Left ventricle myocardium inferior (tissue), 1 donor: ENCODE measurements at places on chromosomes 2 and 18. TPM values are rescaled to one million over a fixed set of nuclear protein-coding genes. Genes with fewer than 3 reads are reported as not detected.
A peak's percentile ranks its signal among the peaks of the same experiment; 100 is the strongest.

Gene ZBTB7C
- 2.7 TPM for total RNA-seq

DNA sequence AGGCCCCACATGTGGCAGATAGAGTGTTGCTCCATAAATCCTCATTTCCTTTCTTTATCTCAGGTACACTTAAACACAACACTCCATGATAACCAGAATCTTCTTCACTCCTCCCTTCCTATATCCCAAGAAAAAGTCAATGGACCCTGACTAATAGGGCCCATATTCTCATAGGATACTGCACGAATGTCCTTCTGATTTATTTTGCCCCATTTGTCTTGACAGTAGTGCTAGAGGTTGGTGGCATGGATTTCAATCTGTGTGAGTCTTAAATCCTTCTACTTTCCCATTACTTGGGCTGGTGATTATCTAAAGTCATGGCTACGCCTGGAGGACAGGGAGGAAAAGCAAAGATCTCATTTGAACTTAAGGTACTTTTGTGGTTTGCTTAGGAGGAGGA is 156.0 kb downstream of the ACOXL start:
- no peak overlapping the region for H3K4me3 ChIP-seq
- H3K27ac ChIP-seq = no peak overlapping the region
- H3K36me3 ChIP-seq = no peaks in the 10 kb centered on the region
- DNase-seq = no peak
- peaks cover 11% of the 10 kb centered on the region for H3K27me3 ChIP-seq

GRCh38 chr2:31997653-31998052 is 13.2 kb downstream of the MEMO1 start:
- no peak overlapping the region for H3K27ac ChIP-seq
- H3K4me1 ChIP-seq = no peaks in the 10 kb centered on the region
- DNase-seq = no peak
- H3K36me3 ChIP-seq = no peaks in the 10 kb centered on the region

GRCh38 chr2:26471766-26472706 is 5.9 kb downstream of the OTOF start:
- no peaks in the 10 kb centered on the region for H3K36me3 ChIP-seq
- no peak overlapping the region for H3K4me3 ChIP-seq
- no peak for DNase-seq

- DNase-seq = no peak
- no peak overlapping the region for H3K27ac ChIP-seq
- H3K27me3 ChIP-seq = peaks cover 5% of the 10 kb centered on the region
- no peaks in the 10 kb centered on the region for H3K36me3 ChIP-seq
- no peak overlapping the region for H3K4me3 ChIP-seq
- no peaks in the 10 kb centered on the region for H3K4me1 ChIP-seq
Observed at GRCh38 chr18:68642003-68642402, 72.9 kb downstream of the TMX3 start.

- no peak overlapping the region for H3K4me3 ChIP-seq
- H3K27me3 ChIP-seq = no peaks in the 10 kb centered on the region
- H3K27ac ChIP-seq = peak overlapping the region; percentile 39
- no peak for DNase-seq
- peaks cover 5% of the 10 kb centered on the region for H3K4me1 ChIP-seq
- H3K36me3 ChIP-seq = no peaks in the 10 kb centered on the region
Observed at GRCh38 chr2:30283931-30284565, 52.7 kb downstream of the LBH start.

DNA sequence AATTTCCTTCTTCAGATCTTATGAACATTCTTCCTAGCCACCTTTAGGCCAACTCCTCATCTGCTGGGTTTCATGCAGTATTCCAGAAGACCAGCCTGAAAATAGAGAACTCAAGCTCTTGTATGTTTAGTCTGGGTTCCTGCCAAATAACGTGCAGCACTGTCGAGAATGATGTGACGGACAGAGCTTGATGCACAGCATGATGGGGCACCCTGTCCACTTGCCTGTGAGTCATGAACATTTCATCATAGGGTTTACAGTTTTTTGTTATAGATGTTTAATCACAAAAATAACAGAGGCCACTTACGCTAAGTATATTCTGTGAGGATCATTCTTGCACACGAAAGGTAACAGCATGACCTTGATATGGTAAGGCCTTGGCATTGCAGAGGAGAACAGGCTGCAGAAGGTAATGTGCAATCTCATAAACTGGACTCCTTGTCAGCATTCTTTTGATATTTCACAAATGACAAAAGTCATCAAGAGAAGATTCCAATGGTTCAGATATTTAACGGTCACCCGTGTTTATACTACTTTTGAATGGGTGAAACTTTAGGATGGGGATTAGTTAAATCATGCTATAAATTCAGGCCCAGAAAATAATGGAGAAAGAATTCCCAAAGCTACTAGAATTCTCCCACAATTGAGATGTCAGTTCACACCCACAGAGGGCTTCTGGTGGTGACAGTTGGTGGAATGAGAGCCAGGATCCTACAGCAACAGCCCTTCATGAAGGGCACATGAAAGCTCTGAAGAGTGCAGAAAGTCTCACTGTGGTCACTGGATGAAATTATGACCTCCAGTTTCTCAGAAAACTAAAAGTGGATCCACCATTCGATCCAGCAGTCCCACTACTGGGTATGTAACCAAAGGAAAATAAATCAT is 396.1 kb upstream of the RAB12 start:
- H3K36me3 ChIP-seq = no peaks in the 10 kb centered on the region
- H3K27ac ChIP-seq = peak overlapping the region; percentile 36
- peaks cover 20% of the 10 kb centered on the region for H3K4me1 ChIP-seq
- no peaks in the 10 kb centered on the region for H3K27me3 ChIP-seq
- no peak overlapping the region for H3K4me3 ChIP-seq
- no peak for DNase-seq

- DNase-seq = no peak
- H3K36me3 ChIP-seq = no peaks in the 10 kb centered on the region
- H3K4me3 ChIP-seq = no peak overlapping the region
- H3K4me1 ChIP-seq = peaks cover 15% of the 10 kb centered on the region
- peaks cover 8% of the 10 kb centered on the region for H3K27me3 ChIP-seq
Observed at GRCh38 chr2:200681697-200682096, 95.9 kb downstream of the AOX1 start.

Gene CRYGA
- not detected for total RNA-seq
